ENCODE measurements at places on chromosomes 3 and 15.

GRCh38 chr3:25563601-25564000 lies 101.1 kb downstream of the TOP2B start:
- no peak for DNase-seq

- no peak for DNase-seq
Observed at GRCh38 chr3:196642434-196642833, 2.9 kb downstream of the NRROS start.

GRCh38 chr3:46930945-46931403 lies 45.6 kb downstream of the CCDC12 start:
- DNase-seq = no peak

DNA sequence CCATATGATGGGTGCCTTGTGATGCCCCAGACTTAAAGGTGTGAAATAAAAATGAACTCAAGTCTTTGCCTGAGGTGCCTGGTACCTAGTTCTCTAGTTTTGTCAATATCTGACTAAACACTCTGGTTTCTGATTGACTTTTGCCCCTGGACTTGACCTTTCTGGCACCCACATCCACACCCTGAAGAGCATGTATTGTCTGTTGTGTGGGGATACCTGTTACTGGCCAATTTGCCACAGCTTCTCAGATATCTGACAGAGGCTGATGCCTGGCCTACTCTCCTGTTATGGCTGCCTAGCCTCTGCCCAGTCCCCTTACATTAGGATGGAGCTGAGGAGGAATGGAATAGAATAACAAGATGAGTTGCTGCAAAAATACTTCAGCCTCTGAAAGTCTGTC lies 3.6 kb downstream of the ZBTB38 start:
- no peak for DNase-seq

DNA sequence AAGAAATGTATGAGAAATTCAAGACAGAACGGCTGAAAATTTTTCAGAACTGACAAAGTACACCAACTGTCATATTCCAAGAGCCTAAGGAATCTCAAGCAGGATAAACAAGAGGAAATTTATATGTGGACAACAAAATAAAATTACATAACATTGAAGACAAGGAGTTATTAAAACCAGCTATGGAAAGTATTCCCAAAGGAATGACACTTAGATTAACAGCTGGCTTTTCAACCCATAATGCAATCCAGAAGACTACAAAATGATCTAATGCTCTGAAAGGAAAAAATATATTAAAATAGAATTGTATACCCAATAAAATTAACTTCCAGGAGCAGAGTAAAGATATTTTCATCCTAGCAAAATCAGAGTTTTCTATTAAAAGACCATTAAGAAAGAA lies 132.2 kb upstream of the BNIP2 start:
- DNase-seq = no peak
